ENCODE measurements at places on chromosomes 6 and 20.

- no peak for DNase-seq
Measured at GRCh38 chr6:84836366-84836765, 72.0 kb upstream of the TBX18 start.

- DNase-seq, result no peak
Measured at GRCh38 chr6:26183581-26184366, 96.5 kb downstream of the HFE start.

DNA sequence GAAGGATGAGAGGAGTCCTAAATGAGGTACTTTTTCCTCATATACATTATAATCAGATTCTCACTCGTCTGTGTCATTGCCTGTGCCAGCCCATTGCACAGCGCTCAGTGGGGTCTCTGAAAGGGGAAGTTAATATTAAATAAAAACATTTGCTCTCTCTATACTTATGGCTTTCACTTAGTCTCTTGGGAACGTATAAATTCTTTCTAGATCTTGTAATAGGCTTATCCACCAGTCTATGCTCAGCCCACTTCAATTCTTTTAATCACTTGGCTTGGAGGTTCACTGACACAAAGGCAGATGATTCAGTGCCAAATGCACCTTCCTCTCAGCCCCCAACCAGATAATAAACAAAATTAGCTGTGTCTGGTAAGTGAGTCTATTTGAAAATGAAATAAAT, 164.3 kb upstream of the OGFRL1 start:
- no peak for DNase-seq

GRCh38 chr6:11748591-11749210, 29.9 kb downstream of the ADTRP start:
- DNase-seq, result no peak

DNA sequence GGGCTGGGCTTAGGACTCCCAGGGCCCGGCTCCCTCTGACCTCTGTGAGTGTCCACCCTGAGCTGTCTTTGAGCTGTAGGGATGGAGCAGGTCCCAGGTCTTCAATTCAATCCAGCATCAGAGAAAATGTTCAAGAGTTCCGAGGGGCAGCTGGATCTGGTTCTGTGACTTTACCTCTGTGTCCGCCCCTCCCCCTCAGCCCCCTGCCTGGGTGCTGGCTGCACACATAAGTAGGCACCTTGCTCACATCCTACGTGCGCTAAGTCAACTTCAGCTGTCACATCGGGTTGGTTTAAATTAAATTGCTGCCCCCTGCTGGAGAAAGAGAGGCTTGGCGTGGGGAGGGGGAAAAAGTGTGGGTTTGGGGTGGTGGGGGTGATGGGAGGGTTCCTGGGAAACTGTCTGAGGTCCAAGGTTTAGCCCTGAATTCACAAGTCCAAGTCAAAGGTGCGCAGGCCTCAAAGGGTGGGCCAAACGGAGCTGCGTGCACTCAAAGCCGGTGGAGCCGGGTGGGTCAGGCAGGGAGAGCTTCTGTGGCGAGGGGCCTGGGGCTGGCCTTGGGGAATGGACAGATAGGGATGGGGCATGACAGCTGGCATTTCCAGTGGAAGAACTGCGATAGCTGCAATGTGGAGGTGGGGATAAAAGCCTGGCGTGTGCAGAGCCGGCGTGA, 3.0 kb downstream of the WFDC5 start:
- DNase-seq, result peak; percentile 34

- DNase-seq, result no peak
Measured at GRCh38 chr6:32855467-32856174, 1.6 kb downstream of the PSMB9 start.

GRCh38 chr6:169064194-169064593, 189.5 kb downstream of the THBS2 start:
- no peak for DNase-seq

DNA sequence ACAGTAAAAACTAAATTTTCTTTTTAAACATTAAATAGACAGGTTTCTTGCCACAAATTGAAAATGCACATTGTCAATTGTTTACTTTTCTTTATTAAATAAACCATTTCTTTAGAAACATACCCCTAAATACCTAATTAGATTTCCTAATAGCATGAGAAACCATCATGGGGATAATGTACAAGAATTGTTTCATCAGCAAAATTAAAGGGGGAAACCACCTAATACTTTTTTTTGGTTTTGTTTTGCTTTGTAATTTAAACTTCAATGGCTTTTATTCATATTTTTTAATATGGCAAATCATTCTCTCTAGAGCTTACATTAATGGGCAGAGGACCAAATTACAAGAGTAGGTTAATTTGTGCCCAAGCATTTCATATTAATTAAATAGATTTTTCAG, 987.9 kb downstream of the EPHA7 start:
- no peak for DNase-seq

- no peak for DNase-seq
Measured at GRCh38 chr6:128141932-128142331, 241.1 kb upstream of the THEMIS start.

- no peak for DNase-seq
Measured at GRCh38 chr20:47686545-47686944, 98.7 kb downstream of the SULF2 start.

GRCh38 chr20:53047203-53047602, 75.0 kb downstream of the TSHZ2 start:
- no peak for DNase-seq

GRCh38 chr6:155313602-155314091, 637 bp downstream of the TFB1M start:
- DNase-seq, result peak; percentile 23

DNA sequence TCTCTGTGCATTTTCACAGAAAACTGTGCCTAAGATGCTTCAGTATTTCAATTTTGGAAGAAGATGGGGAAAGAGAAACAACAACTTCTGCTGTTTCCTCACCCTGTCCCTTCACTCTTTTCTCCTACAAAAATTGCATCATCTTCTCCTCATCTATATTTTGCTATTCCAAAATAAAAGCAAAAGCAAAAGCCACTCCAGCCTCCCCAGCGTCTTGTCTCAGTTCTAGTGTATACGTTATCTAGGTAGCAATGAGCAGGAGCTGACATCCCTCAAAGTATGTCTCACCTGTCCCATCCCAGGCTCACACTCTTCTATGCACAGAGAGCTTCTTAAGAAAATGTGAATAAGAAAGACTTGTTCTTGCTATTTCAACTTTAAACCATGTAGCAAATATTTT, 163.8 kb upstream of the TAB2 start:
- DNase-seq, result no peak

- DNase-seq, result no peak
Measured at GRCh38 chr6:76694795-76695194, 622.3 kb upstream of the IMPG1 start.

GRCh38 chr6:149057464-149057840, 260.1 kb upstream of the TAB2 start:
- no peak for DNase-seq

DNA sequence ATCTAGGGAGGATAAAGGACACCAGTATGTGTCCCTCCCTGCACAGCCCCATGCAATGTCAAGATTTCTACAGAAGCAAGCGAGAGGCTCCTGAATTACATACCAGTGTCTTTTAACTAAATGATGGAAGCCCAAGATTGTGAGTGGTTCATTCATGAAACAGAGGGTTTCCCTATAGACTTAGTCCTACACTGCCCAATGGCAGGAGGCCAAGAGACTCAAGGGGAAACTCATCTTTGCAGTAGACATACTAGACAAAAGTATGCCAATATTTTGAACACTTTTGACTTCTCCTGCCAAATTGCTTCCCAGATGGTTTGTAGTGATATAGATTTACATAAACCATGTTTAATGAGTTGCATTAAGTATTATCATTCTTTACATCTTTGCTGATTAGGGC, 557.2 kb upstream of the JAG1 start:
- DNase-seq, result no peak

GRCh38 chr6:132520953-132521352, 8.0 kb upstream of the STX7 start:
- DNase-seq, result no peak

GRCh38 chr20:59663513-59664060, 59.2 kb downstream of the PHACTR3 start:
- no peak for DNase-seq

- DNase-seq, result no peak
Measured at GRCh38 chr20:16563066-16563806, 10.0 kb downstream of the KIF16B start.

GRCh38 chr6:55276745-55277530, 50.3 kb upstream of the GFRAL start:
- peak; percentile 51 for DNase-seq

DNA sequence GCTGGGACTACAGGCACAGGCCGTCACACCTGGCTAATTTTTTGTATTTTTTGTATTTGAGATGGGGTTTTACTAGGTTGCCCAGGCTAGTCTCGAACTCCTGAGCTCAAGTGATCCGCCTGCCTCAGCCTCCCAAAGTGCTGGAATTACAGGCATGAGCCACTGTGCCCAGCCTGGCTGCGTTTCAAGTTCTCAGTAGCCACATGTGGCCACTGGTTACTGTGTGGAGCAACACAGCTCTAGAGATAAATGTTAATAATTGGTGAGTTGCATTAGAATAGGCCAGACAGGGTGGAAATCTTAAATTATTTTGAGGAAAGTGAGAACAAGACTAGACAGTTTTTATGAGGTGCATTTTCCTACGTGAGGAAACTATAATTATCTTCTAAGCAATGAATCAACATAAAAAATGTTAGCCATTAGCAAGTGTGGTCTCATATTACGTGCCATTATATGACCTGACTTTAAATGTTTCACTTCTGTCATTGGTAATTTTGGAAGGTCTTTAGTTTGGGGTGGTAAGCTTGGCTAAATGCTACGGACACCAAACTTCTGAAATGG, 129.6 kb downstream of the PLEKHG1 start:
- no peak for DNase-seq

- no peak for DNase-seq
Measured at GRCh38 chr6:91094341-91094740, 507.5 kb upstream of the MAP3K7 start.

DNA sequence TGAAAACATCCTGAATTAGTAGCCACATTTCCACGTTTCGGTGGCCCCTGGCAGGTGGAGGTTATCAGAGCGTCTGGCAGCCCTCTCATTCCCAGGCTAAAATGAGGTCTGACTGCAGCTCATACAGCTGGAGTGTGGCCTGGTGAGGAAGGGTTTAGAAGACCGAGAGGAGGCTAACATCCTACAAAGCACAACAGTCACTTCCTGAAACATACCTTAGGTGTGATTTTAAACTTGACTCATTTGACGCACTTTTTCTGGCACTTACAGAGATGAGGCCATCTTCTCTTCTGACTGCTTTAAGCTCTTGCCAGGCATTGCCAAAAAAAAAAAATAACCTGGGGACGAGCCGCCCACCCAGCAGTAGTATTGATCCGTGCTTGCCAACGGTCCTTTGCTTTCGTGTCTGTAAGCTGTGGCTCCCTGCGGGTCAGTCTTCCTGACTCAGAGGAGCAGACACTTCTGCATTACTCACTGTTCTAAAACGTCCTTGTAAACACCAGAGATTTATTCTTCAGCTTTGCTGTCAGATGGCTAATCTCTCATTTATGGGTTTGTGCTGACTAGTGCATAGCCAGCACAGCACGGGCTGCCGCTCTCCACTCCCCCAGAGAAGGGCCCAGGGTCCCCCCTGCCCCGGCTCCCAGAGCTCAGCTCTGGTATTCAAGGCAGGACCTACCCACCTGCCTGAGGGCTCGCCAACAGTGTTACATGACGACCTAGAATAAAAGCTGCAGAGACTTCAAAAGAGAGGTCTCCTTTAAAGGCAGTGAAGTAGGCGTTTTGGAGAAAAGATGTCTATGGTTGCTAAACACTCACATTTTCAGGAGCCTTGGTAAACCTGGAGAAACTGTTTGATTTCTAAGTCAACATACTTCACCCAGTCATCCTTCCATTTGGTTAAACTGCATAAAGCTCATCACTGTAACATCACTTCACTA, 78.5 kb upstream of the FRMD1 start:
- DNase-seq, result no peak

DNA sequence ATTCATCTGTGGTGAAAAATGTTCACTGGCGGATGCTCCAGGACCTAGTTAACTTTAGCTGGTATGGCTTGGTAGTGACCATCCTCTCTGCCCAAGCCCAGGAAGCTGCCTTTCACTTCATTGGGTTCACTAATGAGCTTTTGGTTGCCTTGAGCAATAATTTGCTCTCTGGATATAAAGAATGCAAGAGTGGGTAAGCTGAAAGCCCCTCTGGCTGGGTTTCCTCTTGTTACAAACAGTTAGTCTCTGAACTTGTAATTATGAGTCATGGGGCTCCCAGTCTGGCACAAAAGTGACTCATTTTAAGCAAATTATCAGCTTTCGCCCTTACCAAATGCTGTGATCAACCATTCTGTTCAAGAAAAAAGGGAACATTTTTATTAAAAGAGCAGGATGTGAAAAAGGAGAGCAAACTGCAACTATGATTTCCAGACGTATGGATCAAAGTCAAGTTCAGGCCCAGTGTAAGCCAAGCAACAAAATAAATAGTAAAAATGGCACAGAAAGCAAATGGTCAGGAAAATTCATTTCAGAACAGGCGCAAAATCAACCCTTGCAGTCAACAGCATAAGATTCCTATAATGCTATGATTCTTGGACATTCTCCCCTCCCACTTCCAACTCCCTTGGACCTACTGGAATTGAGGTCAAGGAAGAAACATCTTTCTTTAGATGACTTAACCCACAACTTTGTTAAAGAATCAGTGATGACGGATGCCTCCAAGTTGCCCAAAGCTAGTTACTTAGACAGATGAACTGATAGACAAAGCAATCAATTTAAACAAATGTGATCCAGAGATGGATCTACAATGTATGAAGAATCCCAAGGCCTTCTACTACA, 130.0 kb upstream of the KCNK16 start:
- no peak for DNase-seq
